Omental fat pad (tissue), 4 donors: ENCODE measurements at places on chromosomes 4 and X.

DNA sequence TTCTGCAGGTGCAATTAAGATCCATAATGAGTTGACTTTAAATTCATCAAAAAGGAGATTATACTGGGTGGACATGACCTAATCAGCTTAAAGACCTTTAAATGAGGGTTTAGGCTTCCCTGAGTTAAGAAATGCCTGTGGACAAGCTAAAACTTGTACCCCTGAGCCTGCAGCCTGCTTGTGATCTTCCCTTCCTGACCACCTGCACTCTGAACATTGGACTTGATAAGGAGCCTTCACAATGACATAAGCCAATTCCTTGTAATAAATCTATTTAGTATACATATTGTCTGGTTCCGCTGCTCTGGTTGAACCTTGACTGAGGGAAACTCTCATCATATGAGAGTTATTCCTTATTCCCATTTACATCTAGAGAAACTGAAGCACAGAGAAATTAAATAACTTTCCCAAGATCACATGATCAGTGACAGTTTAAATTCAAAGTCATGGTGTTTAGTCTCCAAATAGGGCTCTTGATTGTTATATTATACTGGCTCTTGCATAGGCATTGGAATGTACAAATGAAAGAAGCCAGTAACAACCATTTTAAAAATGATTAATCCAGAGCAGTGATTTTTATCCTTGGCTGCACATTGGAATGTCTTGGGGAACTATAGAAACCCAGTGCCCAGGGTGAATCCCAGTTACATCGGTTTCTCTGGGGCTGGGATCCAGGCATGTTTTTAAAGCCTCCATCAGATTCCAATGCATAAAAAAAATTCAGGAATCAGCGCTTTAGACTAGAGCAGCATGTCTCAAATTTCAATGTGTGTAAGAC, 136.1 kb downstream of the MSL3 start:
- no peak for DNase-seq

DNA sequence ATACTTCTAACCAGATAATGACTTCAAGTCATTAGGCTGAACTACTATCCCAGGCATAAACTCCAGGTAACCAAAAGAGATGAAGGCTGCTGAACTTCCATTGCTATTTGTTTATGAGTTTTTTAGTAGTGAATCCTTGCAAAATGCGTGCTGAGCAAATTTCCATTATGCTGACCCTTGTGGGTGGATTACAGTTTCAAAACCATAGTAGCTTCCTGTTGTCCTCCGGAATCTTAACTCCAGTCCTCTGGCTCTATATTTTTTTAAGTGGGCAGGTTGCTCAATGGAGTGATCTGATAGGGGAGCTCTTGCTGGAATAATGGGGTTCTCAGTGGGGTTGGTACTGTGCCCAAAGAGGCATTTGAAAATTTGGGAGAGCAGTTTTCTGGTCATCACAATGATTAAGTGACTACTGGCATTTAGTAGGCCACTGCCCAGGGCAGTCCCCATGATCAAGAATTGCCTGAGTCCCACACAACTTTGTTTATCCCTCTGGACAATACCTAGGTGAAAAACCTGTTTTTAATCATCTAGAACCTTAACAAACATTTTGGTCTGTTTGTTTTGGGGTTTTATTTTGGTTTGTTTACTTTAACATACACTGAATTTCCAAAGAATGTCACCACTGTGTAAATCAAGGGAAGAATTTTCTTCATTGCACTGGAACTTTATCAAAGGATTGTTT, 302.3 kb upstream of the GATB start:
- no peak for DNase-seq

DNA sequence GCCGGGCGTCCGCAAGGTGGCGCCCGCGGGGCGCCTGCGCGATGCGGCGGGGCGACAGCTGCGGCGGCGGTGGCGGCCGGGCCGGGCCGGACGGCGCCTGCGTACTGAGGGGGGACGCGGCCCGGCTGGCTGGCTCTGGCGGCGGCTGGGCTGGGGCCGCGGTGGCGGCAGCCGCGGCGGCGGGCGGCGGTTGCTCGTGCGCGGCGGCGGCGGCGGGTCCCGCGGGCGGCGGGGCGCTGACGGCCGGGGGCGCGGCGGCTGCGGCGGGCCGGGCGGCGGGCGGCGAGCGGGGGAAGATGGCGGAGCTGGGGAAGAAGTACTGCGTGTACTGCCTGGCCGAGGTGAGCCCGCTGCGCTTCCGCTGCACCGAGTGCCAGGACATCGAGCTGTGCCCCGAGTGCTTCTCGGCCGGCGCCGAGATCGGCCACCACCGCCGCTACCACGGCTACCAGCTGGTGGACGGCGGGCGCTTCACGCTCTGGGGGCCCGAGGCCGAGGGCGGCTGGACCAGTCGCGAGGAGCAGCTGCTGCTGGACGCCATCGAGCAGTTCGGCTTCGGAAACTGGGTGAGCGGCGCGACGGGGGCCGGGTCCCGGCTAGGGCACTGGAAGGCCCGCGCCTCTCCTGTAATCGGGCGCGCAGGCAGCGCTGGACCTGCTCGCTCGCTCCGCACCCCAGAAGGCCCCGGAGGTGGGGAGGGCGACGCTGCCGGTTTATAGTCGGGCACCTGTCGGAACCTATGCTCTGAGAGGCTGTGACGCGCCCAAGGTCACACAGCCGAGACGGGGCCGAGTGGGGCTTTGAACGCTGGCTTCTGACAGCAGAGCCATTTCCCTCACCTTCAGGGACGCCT, at the start of gene TADA2B:
TSS of gene TADA2B (plus strand) at position 89 of the 853 bp plus-strand sequence. CDS start at position 297, 208 bp downstream.
- no peak for DNase-seq

- DNase-seq = no peak
These were observed 51.3 kb upstream of the SPRY1 start for GRCh38 chr4:123345137-123345934.

DNA sequence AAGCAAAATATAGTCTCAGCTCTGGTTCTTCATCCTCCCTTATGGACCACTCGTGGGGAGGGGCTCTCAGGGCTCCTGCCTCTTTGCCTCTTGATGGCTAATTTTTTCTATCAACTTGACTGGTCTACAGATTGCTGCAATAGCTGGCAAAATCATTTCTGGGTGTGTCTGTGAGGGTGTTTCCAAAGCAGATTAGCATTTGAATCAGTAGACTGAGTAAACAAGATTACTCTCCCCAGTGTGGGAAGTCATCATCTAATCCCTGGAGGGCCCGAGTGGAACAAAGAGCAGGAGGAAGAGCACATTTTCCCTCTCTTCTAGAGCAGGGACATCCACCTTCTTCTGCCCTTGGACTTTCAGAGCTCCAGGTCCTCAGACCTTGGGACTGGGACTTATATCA, 153.5 kb downstream of the STK32B start:
- DNase-seq = no peak

GRCh38 chr4:148255344-148255720, 186.9 kb downstream of the NR3C2 start:
- DNase-seq = no peak

GRCh38 chr4:182640932-182641331, 276.3 kb downstream of the DCTD start:
- no peak for DNase-seq

DNA sequence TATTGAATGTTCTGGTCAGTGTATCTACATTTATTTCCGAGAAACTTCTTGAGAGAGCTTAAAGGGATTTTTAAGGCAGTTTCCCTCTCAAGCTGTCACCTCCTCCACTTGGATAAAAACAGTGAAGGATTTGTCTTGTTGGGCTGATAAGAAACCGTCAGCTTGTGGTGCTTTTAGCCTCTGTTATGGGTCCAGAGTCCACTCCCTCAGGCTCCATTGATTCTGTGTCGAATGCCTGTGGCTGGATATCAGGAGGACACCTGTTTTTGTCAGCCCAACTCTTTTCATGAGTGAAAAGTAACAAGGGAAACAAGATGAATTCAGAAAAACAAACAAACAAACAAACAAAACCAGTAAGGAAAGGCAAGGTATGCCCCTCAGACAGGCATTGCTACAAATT, 12.4 kb downstream of the CLCN4 start:
- no peak for DNase-seq

DNA sequence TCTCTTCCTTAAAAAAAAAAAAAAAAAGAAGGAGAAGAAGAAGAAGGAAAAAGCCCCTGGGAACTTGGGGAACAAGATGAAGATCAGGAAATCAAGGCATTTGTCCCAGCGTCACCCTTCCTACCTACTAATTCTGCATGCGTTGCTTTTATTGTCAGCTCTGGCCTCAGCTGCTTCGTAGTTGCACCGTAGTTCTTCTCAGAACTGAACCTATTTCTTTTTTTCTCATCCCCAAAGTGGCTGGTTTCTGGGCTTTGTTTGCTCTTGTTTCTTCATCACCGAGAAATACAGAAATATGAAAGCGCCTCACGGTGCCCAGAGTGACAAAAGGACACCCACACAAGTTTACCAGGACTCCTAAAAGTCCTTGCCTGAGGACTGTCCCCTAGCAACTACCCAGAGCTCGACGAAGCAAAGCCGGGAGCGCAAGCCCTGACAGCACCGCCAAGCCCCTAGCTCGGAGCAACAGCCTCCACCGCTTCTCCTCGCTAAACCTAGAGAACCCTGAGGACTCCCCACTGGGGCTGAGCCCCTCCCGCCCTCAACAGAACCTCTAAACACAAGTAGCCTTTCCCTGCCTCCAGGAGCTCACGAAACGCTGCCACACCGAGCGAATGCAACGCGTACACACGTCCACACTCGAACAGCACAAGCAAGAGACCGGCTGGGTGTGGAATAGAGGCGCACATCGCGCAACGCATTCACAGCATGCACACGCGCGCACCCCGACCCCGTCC, 710 bp downstream of the PRKG2 start:
- no peak for DNase-seq

GRCh38 chr4:103306870-103307375, 108.8 kb upstream of the CENPE start:
- no peak for DNase-seq

- no peak for DNase-seq
These were observed 1038.0 kb downstream of the PCDH19 start for GRCh38 chrX:99371976-99372595.
